ENCODE measurements at places on chromosomes 12 and 14. TPM values are rescaled to one million over a fixed set of nuclear protein-coding genes. Genes with fewer than 3 reads are reported as not detected.

DNA sequence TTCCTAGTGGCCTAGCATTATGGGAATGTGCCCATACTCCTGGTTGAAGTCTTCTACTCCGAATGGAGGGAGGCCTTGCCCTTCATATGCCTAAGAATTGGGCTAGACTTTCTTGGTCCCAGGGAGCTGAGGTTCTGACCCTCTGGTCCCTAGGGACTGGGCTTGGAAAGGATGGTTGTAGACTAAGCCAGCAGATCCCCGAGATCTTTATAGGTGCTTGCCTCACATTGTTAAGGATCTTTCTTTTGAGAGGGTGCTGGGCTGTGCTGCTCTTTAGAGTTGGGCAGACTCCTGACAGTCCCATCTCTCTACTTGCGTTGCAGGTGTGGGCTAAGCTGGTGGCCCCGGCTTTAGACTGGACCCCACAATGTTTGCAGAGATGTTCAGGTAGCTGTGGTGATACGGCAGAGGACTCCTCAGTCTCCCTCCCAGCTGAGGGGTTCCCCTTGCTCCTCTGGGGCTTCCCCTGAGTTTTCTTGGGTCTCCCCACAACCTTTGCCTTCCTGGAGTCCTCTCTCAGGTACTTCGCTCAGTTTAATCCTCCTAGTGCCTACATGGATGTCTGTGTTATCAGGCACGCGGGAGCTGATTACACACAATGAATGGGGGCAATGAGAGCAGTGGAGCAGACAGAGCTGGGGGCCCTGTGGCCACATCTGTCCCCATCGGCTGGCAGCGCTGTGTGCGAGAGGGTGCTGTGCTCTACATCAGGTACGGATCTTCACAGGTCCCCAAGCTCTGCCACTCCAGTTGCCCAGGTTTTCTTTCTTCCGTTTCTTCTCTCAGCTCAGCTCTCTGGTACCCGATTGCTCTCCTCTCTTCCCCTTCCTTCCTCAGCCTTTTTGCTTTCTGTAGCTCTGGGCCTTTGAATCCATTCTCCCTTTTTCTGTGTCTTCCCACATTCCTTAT, 1.3 kb downstream of the MBD6 start:
- no peak for DNase-seq

Gene RPL10L
- not detected for total RNA-seq

- DNase-seq, result no peak
These were observed 6.7 kb upstream of the C12orf50 start for GRCh38 chr12:88035907-88036289.

DNA sequence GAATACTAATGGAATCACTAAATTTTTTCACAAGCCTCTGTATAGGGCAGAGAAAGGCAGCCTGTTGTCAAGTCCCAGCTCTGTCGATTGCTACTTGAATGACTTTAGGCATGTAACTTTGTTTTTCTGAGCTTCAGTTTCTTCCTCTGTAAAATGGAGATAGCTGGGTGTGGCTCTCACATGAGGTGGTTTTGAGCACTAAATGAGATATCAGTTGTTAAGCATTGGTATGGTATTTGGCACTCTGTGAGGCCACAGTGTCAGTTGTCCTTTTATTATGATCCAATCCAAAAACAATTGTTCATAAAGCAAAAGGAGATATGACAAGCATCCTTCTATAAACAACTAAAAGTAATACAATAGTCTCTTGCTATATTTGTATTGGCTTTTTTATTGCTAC, 120.6 kb downstream of the DUSP6 start:
- DNase-seq, result no peak

Gene LRP1
- 5.8 TPM for total RNA-seq

- DNase-seq, result peak; percentile 66
These were observed 50.7 kb downstream of the ZC3H14 start for GRCh38 chr14:88613552-88614010.

Gene RFX4
- not detected for total RNA-seq

DNA sequence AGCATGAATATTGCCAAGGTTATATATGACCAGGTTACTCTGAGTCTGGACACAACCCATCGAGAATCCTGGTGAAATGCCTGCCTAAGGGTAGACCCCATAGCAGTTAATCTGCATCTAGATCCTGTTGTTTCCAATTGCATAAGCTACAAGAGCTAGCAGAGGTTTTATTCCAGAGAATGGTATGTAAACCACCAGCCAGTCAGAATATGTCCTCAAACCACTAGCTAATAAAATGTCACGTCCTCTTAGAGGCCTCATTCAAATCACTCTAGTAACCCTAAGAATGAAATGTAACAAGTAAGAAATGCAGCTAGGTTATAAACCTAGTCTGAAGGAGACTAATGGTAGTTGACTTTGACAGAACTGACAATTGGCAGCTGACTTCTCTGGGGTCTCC, 9.0 kb upstream of the YLPM1 start:
- no peak for DNase-seq

Gene TRIM9
- 0.48 TPM for total RNA-seq

DNA sequence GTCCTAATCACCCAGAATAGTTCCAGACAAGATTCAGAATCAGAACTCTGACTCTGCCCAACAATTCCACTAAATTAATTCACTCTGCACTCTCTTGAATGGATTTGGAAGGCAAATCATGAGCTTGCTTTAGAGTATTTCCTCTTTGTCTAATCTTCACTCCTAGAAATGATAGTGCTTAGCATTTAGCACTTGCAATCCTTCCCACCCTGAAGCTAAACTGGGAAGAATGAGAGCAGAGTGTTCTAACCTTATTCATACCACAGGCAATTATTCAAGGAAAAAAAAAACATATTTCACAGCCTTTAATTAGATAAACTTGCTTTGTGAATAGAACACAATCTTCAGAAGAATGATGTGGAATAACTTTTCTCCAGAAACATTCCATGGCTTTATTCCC, 264.6 kb downstream of the PAWR start:
- DNase-seq, result no peak

GRCh38 chr12:116055895-116056607, 221.4 kb downstream of the MED13L start:
- no peak for DNase-seq

- DNase-seq, result peak; percentile 72
These were observed 21.3 kb downstream of the FKBP11 start for GRCh38 chr12:48903982-48904411.

GRCh38 chr12:54522243-54522642, 24.7 kb downstream of the NCKAP1L start:
- no peak for DNase-seq

- DNase-seq, result no peak
These were observed 386.0 kb downstream of the BCAT1 start for GRCh38 chr12:24562771-24563431.

DNA sequence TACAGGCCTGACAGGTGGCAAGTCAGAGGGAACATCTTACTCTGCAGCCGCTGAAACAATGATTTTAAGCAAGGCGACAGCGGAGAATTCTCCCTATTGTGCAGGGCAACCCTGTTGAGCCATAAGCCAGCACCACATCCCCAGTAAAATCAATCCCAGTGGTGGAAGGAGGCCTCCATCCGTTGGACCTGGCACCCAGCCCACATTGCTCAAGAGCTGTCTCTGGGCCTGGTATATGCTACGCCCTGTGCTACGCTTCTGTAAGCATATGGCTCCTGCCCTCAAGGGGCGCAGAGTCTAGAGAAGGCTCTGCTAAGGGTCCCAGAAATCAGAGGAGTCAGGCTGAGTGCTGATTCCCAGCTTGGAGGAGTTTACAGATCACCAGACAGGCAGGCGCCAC, 265.5 kb downstream of the CACNA1C start:
- DNase-seq, result no peak

DNA sequence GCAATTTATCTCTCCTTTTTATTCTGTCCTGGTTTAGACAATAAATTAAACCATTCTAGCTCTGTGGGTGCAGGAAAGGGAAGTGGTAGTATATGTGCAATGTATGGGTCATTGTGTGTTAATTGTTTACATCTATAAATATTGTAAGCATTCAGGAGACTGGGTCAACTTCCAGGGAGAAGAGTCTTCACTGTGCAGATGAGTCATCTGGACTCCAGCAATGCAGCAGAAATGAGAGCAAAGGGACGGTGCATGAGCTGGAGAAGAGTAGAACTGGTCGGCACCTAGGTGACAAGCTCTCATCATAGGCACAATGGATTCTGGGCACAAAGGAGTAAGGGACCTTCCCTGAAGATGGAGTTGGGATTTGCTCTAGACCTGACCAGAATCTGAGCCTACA, 211.1 kb upstream of the DAAM1 start:
- DNase-seq, result no peak

DNA sequence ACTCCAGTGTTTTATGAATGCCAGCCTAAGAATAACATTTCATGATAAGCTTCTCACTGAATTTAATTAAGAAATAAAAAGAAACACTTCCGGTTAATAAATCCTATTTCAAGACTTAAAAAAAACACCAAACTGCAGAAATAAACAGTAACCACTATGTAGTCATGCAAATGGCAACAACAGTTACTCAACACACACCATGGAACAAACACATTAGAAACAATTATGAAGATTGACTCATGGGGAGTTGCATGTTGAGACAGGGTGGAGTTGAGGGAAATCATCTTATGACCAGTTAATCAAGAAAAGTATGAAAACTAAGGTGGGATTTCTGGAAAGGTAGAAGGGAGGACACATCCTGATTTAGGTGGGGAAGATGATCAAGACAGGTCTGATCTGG, 52.7 kb downstream of the PLBD1 start:
- no peak for DNase-seq

Gene C12orf56
- total RNA-seq, result not detected

Gene KLHDC1
- 1.4 TPM for total RNA-seq

GRCh38 chr12:26298785-26299621, 103.6 kb downstream of the SSPN start:
- peak; percentile 73 for DNase-seq

- no peak for DNase-seq
These were observed 34.3 kb upstream of the DCN start for GRCh38 chr12:91216871-91217270.

GRCh38 chr12:131425112-131426075, 285.5 kb upstream of the SFSWAP start:
- DNase-seq, result no peak

DNA sequence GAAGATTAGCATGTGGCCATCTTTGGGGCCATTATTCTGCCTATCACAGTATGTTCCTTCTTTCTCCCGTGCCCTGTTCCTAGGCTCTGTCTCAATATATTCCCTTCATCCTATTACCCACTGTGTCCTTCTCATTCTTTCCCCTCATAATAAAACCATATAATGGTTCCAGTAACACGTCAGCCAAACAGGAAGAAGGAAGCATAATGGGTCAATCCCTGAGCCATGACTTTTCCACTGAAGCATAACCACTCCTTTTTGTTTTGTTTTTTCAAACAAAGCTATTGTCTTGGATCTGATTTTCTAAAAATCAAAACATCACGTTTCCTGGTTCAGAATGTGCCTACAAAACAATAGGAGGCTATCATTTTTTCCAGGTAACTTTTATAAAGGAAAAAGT, 21.3 kb upstream of the RHOJ start:
- no peak for DNase-seq

GRCh38 chr12:57160741-57161140, 13.3 kb upstream of the LRP1-AS start:
- no peak for DNase-seq

Gene SERPINA6
- total RNA-seq, result 0.82 TPM

DNA sequence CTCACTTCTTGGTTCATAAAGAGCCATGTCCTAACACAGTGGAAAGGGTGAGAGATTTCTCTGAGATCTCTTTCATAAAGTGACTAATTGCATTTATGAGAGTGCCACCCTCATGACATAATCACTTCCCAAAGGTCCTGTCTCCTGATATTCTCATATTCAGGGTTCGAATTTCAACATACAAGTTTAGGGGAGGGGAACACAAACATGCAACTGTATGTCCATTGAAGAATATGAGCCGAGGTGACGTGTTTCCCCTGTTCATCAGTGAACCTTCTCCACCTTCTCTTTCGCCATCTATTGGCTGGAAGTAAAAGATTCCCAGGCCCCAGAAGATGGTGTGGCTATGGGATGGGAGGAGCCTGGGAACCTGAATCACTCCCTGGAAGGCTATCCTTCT, 354.2 kb upstream of the ATP2B1 start:
- DNase-seq, result peak; percentile 13

Gene MIP
- not detected for total RNA-seq

DNA sequence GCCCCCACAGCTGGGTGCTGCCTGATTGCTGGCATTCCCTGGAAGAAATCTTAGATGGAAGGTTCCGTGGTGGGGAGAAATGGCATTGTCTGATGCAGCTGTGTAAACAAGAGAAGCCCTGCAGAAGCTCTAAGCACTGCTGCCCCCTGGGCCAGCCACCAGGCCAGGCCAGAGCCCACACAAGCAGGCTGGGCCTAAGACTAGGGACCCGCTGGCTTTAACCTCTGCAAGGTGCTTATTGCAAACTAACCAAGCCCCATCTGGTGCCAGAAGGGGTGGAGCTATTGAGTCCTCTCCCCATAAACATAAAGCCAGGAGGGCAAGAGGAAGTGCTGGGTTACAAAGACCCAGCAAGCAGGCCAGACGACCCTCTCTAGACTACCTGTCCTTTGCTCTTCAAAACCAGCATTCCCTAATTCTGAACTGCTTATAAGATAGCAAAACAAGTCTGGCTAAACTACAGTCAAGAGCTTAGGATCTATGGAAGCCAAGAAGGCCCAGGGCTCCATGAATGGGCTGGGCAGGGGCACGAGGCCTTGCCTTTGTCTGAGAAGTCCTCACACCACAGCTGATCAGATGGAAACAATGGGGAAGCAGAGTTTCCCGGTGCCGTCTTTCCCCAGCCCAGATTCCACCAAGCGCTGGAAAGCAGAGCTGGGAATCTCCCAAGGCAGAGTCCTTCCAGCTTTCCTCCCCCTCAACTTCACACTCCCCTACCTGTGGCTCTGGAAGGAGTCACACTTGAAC, 28.8 kb downstream of the P2RX4 start:
- DNase-seq, result no peak
